Esophagus muscularis mucosa (tissue), 4 donors: ENCODE measurements at places on chromosomes 4 and X.
A peak's percentile ranks its signal among the peaks of the same experiment; 100 is the strongest.

- H3K4me3 ChIP-seq, result no peak overlapping the region
- peaks cover 11% of the 10 kb centered on the region for H3K4me1 ChIP-seq
- H3K27me3 ChIP-seq, result no peaks in the 10 kb centered on the region
- no peak overlapping the region for H3K27ac ChIP-seq
- no peaks in the 10 kb centered on the region for H3K36me3 ChIP-seq
Measured at GRCh38 chr4:156596026-156596425, 375.6 kb downstream of the PDGFC start.

DNA sequence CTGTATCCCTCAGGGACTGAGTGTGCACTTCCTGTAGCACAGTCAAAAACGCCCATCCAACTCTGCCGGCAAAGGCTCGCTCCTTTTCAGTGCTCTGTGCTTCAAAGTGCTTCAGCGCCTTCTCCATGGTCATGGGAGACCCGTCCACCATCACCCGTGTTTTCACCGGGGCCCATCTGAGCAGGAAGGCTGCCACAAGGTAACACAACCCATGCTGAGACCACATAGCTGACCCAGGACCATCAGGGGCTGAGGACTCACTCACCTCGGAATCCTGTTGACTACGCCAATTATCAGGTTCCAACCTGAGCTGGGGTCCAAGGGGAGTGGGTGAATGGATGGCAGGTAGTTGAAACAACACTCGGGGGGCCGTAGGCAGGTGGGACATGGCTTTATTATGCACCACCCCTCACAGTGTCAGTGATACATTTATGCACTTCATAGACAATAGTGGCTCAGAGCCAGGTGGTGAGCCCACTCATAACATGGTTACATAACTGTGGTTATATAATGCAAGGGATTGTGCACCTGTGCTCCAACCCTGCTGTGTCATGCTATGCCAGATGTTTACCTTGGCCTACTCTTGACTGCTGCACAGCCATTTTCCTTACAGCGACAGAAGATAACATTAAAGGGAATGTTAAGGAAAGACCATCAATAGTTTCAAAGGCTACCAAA is 227.8 kb downstream of the ADGRL3 start:
- H3K4me1 ChIP-seq, result no peaks in the 10 kb centered on the region
- no peak overlapping the region for H3K27ac ChIP-seq
- no peaks in the 10 kb centered on the region for H3K27me3 ChIP-seq
- no peaks in the 10 kb centered on the region for H3K36me3 ChIP-seq
- no peak for DNase-seq

GRCh38 chr4:134879019-134879418 is 677.4 kb upstream of the PABPC4L start:
- no peaks in the 10 kb centered on the region for H3K4me1 ChIP-seq
- no peak overlapping the region for H3K4me3 ChIP-seq
- no peaks in the 10 kb centered on the region for H3K36me3 ChIP-seq

GRCh38 chr4:166144607-166145006 is 271.6 kb downstream of the TLL1 start:
- peak overlapping the region; percentile 63 for H3K27ac ChIP-seq
- no peaks in the 10 kb centered on the region for H3K36me3 ChIP-seq
- no peaks in the 10 kb centered on the region for H3K4me1 ChIP-seq
- H3K4me3 ChIP-seq, result no peak overlapping the region

- H3K36me3 ChIP-seq, result no peaks in the 10 kb centered on the region
- DNase-seq, result no peak
- H3K27me3 ChIP-seq, result no peaks in the 10 kb centered on the region
- no peaks in the 10 kb centered on the region for H3K4me1 ChIP-seq
- no peak overlapping the region for H3K4me3 ChIP-seq
Measured at GRCh38 chrX:101163166-101163565, 56.4 kb upstream of the DRP2 start.

- peaks cover 19% of the 10 kb centered on the region for H3K27me3 ChIP-seq
- no peak for DNase-seq
- no peak overlapping the region for H3K4me3 ChIP-seq
- H3K36me3 ChIP-seq, result no peaks in the 10 kb centered on the region
- peaks cover 22% of the 10 kb centered on the region for H3K4me1 ChIP-seq
Measured at GRCh38 chr4:46387956-46388355, 2.0 kb downstream of the GABRA2 start.

DNA sequence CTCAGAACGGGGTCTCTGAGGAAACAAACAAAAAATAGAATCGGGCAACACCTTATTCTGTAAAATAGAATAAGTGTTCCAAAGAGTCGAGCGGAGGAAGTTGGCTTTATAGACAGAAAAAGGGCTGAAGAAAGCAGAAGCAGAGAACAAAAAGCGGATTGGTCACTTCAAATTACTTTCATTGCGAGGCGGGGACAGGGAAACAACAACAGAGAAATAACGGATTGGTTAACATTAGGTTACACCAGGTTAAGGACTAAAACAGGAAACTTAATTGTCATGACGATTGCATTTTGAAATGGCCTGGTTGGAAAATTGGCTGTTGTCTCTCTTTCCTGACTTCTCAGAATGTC is 433 bp upstream of the COQ2 start:
- H3K27me3 ChIP-seq, result no peaks in the 10 kb centered on the region
- H3K36me3 ChIP-seq, result no peaks in the 10 kb centered on the region
- peak overlapping the region; percentile 86 for H3K4me3 ChIP-seq
- peak overlapping the region; percentile 98 for H3K27ac ChIP-seq
- peaks cover 21% of the 10 kb centered on the region for H3K4me1 ChIP-seq
- no peak for DNase-seq

DNA sequence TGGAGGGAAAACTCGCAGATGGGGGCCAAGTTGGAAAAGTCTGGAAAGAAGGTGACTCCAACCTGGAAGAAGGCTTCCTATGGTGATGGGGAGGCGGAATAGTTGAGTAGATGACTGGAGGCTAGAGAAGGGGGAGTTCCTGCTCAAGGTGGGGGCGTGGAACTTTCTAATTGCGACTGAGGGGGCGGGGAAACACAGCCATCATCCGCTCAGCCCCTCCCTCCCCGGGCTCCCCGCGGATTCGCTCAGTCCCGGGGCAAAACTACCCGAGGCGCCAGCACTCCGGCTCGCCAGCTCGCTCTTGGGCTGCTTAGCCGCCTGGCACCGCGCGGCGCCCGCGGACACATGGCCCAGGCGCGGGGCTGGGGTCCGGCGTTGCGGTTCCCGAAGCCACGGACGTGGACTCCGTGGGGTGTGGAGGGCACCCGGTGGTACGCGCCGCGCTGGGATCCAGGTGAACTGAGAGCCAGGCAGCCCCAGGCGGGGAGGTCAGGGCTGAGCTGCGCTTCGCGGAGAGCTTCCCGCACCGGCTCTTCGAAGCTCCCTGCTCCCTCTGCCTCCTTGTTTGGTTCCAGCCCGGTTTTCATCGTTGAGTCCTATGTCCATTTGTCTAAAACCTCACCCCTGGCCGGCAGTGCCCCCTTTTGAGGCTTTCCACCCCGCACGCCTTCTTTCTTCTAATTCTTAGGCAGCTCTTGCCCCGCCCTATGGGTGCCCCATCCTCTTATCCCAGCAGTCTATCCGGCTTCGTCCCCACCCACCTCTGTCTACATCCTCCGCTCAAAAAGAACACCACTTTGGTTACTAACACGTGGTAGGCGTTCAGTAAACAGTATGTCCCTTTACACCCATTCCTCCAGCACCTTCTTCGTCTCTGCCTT is 38.9 kb downstream of the STARD8 start:
- peaks cover 28% of the 10 kb centered on the region for H3K4me1 ChIP-seq
- no peaks in the 10 kb centered on the region for H3K36me3 ChIP-seq
- H3K27me3 ChIP-seq, result no peaks in the 10 kb centered on the region
- DNase-seq, result peak; percentile 91
- peak overlapping the region; percentile 75 for H3K27ac ChIP-seq

DNA sequence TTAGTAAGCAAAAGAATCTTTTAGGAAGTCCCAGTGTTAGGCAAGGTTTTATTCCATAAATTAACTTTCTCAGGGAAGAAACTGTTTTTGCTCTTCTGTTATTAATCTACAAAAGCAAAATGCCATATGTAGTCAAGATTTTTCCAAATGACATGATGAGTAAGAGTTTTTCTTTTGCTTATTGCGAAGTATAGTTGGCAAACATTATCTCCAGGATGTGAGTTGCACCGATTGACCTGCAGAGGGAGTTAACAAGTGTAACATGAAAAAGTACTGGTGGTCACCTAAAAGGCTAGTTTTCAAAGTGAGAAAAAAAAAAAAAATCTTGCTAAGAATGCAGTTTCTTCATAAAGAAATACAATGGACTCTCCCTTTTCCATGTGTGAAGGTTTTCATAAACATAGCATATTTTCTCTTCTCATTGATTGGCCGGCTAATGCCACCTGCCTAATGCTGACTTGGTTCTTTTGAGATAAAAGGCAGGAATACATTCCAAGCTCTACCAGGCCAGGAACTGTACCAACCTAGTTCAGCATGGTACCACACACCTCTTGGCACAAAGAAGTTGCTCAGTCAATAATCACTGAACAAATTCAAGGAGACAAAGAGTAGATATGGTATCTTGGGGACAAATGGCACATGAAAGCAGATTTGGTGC is 100.2 kb downstream of the LNX1 start:
- no peak for DNase-seq
- H3K4me1 ChIP-seq, result no peaks in the 10 kb centered on the region
- no peaks in the 10 kb centered on the region for H3K27me3 ChIP-seq
- H3K36me3 ChIP-seq, result peaks cover 13% of the 10 kb centered on the region
- no peak overlapping the region for H3K27ac ChIP-seq
- no peak overlapping the region for H3K4me3 ChIP-seq

DNA sequence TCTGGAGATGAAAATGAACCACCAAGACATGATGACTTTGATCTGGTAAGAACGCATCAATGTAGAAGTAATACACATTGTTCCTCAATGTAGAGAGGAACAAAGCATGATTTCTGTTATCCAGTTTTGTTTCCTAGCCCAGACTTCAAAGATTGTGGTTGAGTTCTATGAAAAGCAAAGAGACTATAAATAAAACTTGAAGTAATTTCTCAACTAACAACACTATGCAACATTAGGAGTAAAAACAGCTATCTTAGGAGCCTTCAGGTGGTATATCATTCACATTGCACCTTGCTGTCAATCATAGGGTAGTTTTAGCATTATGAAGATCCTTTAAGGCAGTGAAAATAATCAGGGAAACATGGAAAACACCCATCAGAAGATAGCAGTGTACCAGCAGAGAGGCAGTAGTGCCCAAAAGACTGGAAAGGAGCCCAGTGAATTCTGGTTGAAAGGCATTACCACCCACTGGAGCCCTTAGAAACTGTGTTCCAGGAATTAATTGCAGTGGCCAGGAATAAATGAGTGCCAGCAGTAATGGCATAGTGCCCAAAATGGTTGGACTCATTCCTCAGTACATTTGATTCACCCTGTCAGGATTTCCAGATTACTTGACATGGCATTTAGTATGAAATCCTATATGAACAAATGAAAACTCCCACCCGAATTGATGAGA is 300.7 kb upstream of the CXXC4 start:
- no peak overlapping the region for H3K4me3 ChIP-seq
- DNase-seq, result no peak
- no peaks in the 10 kb centered on the region for H3K4me1 ChIP-seq
- H3K27ac ChIP-seq, result no peak overlapping the region
- no peaks in the 10 kb centered on the region for H3K27me3 ChIP-seq

- no peaks in the 10 kb centered on the region for H3K36me3 ChIP-seq
- no peaks in the 10 kb centered on the region for H3K27me3 ChIP-seq
- no peak for DNase-seq
- no peaks in the 10 kb centered on the region for H3K4me1 ChIP-seq
- no peak overlapping the region for H3K4me3 ChIP-seq
- no peak overlapping the region for H3K27ac ChIP-seq
Measured at GRCh38 chr4:18381186-18381585, 359.6 kb upstream of the LCORL start.

GRCh38 chr4:153643406-153644383 is 40.4 kb upstream of the TLR2 start:
- no peak overlapping the region for H3K27ac ChIP-seq
- H3K27me3 ChIP-seq, result no peaks in the 10 kb centered on the region
- no peak for DNase-seq
- H3K36me3 ChIP-seq, result no peaks in the 10 kb centered on the region
- H3K4me3 ChIP-seq, result no peak overlapping the region

- H3K36me3 ChIP-seq, result no peaks in the 10 kb centered on the region
- H3K27me3 ChIP-seq, result no peaks in the 10 kb centered on the region
- no peak overlapping the region for H3K27ac ChIP-seq
- DNase-seq, result no peak
Measured at GRCh38 chr4:72744103-72744725, 175.2 kb upstream of the ADAMTS3 start.

DNA sequence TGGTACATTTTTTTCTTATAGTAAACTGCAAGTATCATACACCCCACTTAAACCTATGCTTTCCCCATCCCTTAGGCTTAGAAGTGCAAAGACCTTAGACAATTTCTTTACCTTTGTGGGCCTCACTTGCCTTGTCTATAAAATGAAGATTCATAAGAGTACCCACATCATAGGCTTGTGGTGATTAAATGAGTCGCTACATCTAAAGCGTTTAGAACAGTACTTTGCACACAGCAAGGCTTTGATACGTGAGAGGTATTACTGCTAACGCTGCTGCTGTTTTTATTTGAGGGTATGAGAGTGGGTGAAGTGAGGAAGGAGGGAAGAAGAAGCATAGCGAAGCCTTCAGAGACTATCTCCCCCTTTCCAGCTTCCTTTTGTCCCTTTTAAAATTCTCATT is 87.8 kb upstream of the RPS6KA3 start:
- H3K27ac ChIP-seq, result no peak overlapping the region
- no peaks in the 10 kb centered on the region for H3K4me1 ChIP-seq
- DNase-seq, result no peak
- no peak overlapping the region for H3K4me3 ChIP-seq
- H3K27me3 ChIP-seq, result no peaks in the 10 kb centered on the region

GRCh38 chr4:23697001-23697528 is 192.8 kb downstream of the PPARGC1A start:
- no peak for DNase-seq
- H3K4me3 ChIP-seq, result no peak overlapping the region
- no peak overlapping the region for H3K27ac ChIP-seq
- H3K4me1 ChIP-seq, result no peaks in the 10 kb centered on the region
- H3K36me3 ChIP-seq, result no peaks in the 10 kb centered on the region

DNA sequence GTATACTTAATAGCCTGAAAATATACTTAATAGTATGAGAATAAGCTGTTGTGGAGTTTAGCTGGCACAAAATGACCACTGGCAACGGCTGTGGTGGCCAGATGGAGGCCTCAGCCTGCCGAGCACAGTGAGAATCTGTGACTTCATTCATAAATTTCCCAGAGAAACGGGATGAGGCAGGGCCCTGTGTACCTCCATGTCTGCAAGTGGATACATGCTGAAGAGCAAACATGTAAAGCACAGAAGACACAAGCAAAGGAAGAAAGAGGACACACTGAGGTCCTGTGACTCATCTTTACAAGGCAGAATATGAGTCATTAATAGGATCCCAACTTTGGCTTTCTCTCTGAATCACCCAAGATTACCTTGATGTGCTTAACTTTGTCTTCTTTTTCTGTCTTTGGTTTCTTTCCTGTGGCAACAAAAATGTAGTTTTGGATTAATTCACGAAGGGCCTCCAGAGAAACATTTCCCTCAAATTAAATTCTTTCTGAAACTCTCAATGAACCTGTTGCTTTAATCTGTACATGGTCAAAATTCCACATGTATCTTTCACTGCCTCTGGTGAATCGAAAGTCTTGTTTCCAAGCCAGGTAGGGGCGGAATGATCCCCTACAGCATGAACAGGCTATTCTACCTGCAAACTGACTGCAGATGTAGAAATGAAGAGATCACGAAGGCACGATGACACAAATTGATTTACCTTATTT is 56.4 kb downstream of the IRF2 start:
- H3K4me1 ChIP-seq, result peaks cover 36% of the 10 kb centered on the region
- no peak for DNase-seq
- H3K36me3 ChIP-seq, result peaks cover 31% of the 10 kb centered on the region
- peak overlapping the region; percentile 64 for H3K27ac ChIP-seq
- no peaks in the 10 kb centered on the region for H3K27me3 ChIP-seq
- H3K4me3 ChIP-seq, result no peak overlapping the region
